Activated CD4-positive, alpha-beta T cell treated with anti-CD3 and anti-CD28 coated beads, Interleukin-2, amount 50 U/mL, for 48 hours (primary cell): ENCODE measurements at places on chromosomes 7 and 10.

DNA sequence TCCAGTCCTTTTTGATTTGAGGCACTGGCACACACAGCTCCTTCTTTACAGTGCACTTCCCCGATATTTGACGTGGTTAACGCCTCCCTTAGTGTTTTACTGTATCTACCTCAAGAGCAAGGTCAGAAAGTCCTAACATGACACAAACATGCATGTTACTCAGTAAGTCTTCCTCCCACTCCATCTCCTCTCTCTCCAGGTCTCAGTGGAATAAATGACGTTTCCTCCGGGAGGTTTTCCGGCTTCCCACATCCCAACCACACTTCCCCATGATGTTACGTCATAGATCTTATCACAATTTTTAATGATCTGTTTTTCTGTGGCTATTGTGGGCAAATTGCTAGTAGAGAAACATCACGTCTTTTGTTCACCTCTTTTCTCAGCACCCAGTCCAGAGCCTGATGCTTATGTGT lies 165.7 kb downstream of the PTPN20 start:
- no peak for DNase-seq

GRCh38 chr10:21427804-21428481 lies 97.5 kb downstream of the SKIDA1 start:
- DNase-seq: no peak

DNA sequence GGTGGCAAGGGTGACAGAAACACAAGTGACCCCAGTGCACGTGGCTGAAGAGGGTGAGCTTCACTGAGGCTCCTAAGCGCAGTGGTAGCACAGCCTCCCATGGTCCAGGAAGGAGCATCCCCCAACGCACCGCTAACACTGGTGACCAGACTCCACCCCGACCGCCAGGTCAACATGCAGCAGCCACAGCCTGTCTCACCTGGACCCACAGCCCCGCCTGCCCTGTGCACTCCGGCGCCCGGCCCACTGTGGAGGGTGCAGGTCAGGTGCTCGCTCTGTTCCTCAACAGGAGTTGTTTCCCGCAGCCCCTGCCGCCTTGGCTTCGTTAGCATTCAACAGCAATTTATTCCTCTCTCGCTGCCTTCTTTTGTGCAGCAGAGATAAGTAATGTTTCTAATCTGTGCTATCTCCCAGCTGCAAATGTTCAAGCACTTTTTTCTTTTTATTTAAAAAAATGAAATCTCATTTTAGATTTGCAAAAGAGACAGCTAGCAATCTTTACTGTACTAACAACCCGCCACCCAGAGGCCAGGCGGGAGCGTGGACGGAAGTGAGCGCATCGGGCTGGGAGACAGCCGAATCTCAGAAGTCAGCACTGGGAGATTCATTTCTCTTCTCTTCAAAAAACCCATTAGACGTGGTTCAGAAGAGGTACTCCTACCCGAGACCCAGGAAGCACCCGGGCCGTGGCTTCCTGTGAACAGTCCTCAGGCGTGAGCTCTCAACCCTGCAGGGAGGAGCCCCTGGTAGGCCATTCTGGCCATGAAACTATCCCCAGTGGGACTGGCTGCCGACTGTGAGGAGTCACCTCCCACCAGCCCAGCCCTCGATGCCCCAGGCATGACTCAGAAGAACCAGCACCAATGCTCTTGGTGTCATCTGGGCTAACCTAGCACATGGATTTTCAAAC lies 133.4 kb downstream of the MAD1L1 start:
- DNase-seq: peak; percentile 39

- DNase-seq: no peak
Measured at GRCh38 chr7:88615336-88615735, 144.2 kb upstream of the ZNF804B start.

GRCh38 chr7:43873300-43873699 lies 4.0 kb upstream of the MRPS24 start:
- no peak for DNase-seq

GRCh38 chr10:87927091-87927490 lies 63.7 kb downstream of the PTEN start:
- DNase-seq: no peak

DNA sequence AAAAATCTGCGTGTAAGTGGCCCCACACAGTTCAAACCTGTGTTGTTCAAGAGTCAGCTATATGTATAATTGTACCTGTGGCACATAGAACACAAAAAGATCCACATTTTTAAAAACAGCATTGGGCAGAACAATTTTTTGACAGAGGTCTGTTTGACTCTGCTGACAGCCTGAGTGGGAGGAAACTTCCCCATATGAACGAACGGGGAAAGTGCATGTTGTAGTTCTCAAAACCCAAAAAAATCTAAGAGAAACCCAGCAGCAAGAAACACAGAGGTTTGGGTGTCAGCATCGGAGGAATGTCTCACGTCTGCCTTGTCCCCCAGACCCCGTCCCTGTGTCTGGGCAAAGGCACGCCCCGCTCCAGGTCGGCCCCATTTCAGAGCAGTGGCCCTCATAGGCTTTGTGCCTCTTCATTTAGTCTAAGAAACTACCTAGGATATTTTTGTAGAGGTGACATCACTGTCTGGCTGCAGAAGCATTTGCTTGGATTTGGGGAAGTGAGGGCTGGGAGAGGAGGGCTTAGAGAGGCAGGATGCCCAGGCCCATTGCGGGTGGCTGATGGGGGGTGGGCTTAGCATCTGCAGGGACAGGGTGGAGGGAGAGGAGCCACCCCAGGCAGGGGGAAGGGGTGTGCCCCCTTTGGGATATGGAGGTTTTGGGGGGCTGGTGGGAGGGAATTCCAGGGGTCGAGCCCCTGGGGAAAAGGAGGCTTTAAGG lies 11.0 kb downstream of the CUX1 start:
- DNase-seq: no peak

GRCh38 chr7:2043316-2044039 lies 189.3 kb downstream of the MAD1L1 start:
- DNase-seq: no peak

- no peak for DNase-seq
Measured at GRCh38 chr7:23228412-23228811, 18.2 kb upstream of the GPNMB start.

- no peak for DNase-seq
Measured at GRCh38 chr10:118542745-118543144, 52.7 kb downstream of the PRLHR start.

DNA sequence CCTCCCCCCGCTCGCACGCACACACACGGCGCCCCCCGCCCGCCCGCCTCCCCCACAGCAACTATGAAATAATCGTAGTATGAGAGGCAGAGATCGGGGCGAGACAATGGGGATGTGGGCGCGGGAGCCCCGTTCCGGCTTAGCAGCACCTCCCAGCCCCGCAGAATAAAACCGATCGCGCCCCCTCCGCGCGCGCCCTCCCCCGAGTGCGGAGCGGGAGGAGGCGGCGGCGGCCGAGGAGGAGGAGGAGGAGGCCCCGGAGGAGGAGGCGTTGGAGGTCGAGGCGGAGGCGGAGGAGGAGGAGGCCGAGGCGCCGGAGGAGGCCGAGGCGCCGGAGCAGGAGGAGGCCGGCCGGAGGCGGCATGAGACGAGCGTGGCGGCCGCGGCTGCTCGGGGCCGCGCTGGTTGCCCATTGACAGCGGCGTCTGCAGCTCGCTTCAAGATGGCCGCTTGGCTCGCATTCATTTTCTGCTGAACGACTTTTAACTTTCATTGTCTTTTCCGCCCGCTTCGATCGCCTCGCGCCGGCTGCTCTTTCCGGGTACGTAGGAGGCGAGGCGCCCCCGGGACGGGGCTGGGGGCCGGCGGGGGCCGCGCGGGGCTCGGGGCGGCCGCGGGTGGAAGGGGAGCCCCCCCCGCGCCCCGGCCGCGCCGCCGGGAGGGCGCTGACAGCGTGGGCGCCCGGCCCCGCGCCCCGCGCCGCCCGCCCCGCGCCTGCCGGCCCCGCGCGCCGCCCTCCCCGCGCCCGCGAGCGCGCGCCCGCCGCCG lies 441 bp downstream of the BMI1 start:
- peak; percentile 66 for DNase-seq

DNA sequence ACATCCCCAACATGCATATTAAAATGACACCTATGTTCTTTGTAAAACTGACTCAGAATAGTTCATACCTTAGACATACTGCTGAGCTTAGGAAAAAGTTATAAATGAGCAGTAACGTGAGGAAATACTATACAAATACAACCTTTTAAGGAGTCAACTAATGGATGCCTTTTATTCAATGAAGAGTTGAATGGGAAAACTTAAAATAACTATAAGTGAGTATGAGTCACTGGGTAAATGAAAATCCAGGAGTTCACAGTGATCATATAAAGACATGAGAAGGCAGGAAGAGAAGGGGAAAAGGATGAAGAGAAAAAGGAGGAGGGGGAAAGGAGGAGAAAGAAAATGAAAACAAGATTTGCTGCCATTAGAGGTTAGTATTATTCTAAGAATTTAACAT lies 157.8 kb upstream of the PCDH15 start:
- DNase-seq: no peak

DNA sequence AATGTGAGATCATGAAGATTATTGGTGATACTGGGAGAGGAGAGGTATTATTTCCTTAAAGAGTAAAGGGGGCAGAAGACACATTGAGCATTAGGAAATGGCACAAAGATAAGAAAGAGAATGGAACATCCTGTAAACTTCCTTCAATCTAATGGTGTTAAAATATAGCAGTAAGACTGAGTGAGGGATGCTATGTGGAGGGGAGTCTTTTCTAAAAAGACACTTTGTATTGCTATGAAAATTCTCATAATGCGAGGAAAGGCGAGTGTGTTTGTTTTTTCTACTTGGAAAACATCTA lies 405.2 kb downstream of the ARL4A start:
- no peak for DNase-seq

DNA sequence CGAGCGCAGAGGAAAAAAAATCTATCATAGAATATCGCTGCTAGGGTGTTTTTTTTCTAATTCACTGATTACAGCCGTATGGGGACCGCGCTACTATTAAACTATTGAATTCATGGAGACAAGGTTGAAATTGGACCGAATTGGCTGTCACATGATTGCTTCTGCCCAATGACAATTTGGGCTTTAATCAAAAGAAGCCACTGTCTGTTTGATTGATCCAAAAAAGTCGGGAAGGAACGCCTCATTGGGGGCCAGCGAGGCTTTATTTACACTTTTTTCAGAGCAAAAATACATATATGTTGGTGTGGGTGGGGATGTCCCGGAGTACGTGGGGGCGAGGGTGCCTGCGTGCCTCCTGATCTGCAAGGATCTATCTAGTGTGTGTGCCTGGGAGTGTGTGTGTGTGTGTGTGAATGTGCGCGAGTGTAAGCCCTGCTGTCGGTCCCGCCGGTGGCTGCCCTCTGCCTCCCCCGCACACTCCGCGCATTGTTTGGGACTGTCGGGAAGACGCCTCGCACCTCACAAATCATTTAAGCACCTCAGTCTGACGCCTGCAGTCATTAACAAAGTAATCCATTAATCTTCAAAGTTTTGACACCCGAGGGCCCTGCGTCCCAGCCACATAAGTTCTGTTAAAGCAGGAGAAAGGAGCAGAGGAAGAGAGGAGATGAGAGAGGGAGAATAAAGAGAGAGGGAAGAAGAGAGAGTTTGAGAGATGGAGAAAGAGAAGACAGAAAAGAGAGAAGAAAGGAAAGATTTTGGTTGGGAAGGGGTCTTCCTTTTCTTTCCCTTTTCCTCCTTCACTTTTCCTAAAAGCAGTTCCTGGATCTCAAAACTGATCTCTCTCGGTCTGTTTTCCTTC lies at the start of gene HOXA2:
Gene HOXA2, minus strand, starts transcription at position 103 of the 862 bp plus-strand sequence. CDS start 183 bp downstream, outside the sequence.
- DNase-seq: peak; percentile 4
